ENCODE measurements at places on chromosomes 6 and 20. TPM values are rescaled to one million over a fixed set of nuclear protein-coding genes. Genes with fewer than 3 reads are reported as not detected.

The SLC29A1 gene
- 61.7 TPM for total RNA-seq

The COL9A1 gene
- total RNA-seq = not detected

The LPIN3 gene
- total RNA-seq = 213 TPM

The SYNE1 gene
- 184 TPM for total RNA-seq

The OVOL2 gene
- 53.8 TPM for total RNA-seq

The MAPK14 gene
- total RNA-seq = 105 TPM

The ABHD16B gene
- total RNA-seq = not detected

The HLA-DRB5 gene
- total RNA-seq = not detected

The ZSCAN26 gene
- total RNA-seq = 17.8 TPM

The SNAP91 gene
- total RNA-seq = not detected

The RBPJL gene
- total RNA-seq = not detected

Data from suprapubic skin (tissue), 4 donors.